ENCODE measurements at places on chromosomes 1 and 21.

GRCh38 chr1:67134695-67135094 is at the start of gene C1orf141:
C1orf141 (minus strand) TSS chr1:67134970; CDS start chr1:67127240, 7,730 bp downstream.
- DNase-seq, result peak; percentile 40

DNA sequence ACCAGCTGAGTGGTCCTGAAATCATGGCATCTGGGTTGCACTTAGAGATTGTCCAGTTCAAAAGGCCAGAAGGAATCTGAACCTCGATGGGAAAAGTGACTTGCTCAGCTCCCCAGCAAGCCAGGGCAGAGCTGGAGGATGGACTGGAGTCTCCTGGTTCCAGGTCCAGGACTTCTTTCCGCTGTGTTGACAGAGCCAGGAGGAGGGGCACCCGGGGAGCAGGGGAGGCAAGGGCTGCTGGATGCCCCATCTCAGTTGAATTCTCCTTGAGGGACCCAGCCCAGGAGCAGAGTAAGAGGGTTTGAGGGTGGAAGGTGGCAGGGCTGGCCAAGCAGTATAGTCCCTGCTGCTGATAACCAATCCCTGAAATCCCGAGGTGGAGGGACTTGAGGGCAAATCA is 2.4 kb upstream of the ALPL start:
- DNase-seq, result no peak

DNA sequence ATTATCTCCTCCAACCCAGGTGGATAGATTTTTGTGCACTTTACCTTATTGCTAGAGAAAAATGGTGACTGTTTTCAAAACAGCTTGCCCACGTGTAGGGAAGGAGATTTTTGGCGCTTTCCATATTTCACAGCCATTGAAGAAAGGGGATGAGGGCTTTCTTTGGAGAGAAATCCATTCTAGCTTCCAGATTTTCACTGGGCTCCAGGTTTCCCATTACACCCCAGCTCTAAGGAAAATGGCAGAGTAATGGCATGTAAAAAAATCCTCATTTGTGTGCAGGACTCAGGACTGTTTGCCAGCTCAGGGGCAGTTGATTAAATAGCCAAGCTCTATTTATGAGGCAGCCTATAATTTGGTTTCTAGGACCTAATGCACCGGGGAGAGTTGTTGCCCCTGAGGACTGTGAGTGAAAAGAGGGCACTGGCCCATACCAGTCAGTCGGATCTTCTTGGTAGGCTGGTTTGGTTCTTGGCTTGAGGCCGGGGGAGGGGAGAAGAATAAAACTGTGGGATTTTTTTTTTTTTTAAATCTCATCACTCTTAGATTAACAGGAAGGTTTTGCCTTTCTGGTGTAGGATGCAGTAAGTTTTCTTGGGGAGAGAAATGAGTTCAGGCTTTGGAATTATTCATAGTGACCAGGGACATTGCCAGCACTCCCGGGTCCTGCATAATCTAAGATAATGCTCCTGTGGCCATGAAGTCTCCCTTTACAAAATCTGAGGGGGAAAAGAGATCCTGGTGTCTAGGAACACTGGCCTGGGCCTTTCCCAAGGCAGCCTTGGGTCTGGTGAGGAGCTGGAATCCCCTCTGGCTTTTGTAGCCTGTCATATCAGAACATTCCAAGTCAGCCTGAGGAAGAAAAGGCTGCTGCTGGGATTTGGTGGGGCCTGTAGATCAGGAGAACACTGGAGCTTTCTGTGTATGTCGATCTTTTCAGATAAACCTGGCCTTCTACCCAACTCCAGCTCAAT is 1.9 kb upstream of the ARID1A start:
- DNase-seq, result no peak

GRCh38 chr1:176110203-176110602 is 96.9 kb downstream of the COP1 start:
- no peak for DNase-seq

GRCh38 chr1:246364415-246364941 is 142.6 kb downstream of the SMYD3 start:
- no peak for DNase-seq

GRCh38 chr21:42465008-42465802 is 30.8 kb downstream of the RSPH1 start:
- no peak for DNase-seq

DNA sequence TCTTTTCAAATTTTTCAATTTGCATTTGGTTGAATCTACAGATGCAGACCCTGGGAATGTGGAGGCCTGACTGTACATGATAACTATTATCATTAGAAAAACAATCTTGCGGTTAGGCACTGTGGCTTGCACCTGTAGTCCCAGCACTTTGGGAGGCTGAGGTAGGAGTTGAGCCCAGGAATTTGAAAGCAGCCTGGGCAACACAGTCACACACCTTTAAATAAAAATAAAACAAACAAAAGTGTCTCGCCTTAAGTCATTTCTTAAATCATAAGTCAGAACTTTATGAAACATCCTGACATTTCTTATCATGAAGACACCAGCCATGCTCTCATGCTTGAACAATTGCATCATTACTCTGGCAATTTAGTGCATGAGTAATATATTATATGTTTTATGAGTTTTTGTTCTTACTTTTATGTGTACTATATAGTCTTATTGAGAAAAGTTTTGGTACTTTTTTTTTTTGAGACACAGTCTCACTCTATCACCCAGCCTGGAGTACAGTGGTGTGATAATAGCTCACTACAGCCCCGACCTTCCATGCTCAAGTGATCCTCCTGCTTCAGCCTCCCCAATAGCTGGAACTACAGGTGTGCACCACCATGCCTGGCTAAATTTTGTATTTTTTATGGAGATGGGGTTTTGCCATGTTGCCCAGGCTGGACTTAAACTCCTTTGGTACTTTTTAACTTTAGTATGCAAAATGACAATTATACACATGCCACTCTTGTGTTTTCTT is 7.8 kb downstream of the TBX19 start:
- DNase-seq, result no peak

GRCh38 chr21:35007348-35007747 is 41.8 kb downstream of the RUNX1 start:
- no peak for DNase-seq

- DNase-seq, result no peak
Observed at GRCh38 chr1:48966583-48966982, 189.9 kb upstream of the BEND5 start.

GRCh38 chr1:43781574-43781973 is 74.2 kb downstream of the ST3GAL3 start:
- no peak for DNase-seq

GRCh38 chr1:56881417-56881816 is 26.8 kb downstream of the C8A start:
- DNase-seq, result no peak
